Transverse colon (tissue), 4 donors: ENCODE measurements at places on chromosomes 7 and 10. TPM values are rescaled to one million over a fixed set of nuclear protein-coding genes. Genes with fewer than 3 reads are reported as not detected.

The PON1 gene
- total RNA-seq: not detected

GRCh38 chr10:17217631-17218232, 10.3 kb upstream of the VIM start:
- DNase-seq: no peak

DNA sequence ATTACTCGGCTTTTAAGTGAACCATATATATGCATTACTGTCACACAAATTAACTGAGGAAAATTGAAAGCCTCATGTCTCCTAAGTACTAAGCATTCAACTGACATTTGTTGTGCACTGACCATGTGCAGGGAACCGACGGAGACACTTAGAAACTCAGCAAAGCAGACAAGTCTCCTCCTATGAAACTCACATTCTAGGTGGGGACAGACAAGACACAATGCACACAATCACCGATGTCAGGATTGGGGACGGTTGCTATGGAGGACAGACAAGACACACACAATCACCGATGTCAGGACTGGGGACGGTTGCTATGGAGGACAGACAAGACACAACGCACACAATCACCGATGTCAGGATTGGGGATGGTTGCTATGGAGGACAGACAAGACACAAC, 134.0 kb downstream of the PTPRN2 start:
- no peak for DNase-seq

DNA sequence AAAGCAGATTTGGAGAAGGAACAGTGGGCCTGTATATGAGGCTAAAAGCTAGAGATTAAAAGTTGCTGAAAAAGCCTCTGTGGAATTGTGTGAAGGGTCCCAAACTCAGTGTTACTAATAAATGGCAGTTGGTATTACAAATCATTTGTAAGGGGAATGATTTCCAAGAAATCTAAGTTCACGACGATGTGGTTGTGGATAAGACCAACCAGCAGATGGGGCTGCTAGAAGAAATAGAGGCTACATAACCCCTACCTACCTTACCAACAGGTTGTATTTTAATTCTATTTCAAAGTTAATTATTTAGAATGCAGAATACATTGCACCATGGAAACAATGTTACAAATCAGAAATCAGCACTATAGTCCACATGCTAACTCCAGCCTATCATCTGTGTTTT, 377.1 kb downstream of the HPSE2 start:
- DNase-seq: no peak

DNA sequence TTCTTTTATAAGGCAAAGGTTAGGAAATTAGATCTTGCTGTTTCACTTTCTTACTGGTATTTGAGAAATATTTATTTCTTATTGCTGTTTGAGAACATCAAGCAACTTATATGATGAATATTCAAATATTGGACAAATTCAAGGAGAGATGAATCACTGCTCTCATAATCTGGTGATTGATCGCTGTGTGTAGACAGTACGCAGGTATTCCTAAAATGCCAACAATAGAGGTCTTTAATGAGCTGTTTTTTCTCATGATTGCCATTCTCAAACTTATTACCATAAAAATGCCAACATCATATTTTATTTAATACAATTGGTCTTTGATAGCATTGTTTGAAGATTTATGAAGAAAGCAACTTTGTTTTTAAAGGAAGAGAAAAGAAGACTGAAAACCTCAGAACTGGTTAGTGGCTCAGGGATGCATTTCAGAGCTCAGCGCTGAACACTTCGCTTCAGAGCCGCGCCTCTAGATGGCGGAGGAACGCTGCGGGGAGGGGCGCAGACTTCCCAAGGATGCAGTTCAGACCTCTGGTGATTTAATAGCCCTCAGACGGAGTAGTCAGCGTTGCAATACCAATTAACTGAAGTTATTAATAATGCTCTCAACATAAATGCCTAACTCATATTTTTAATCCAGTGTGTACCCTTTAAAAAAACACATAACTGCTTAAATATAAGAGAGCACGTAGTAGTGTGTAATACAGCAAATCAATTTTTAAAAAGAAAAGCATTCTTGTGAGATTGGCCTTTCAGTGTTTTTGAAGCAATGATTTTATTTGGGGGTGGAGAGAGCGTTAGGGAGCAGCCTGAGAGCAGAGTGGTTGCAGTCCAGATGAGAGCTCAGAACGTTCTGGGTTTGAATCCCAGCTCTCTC, 38.5 kb upstream of the STEAP4 start:
- peak; percentile 25 for DNase-seq

- DNase-seq: no peak
These were observed 43.8 kb downstream of the CYTH3 start for GRCh38 chr7:6228361-6229229.

The SPACDR gene
- total RNA-seq: not detected

- DNase-seq: peak; percentile 81
These were observed 50.0 kb upstream of the FAM20C start for GRCh38 chr7:142248-142941.

- DNase-seq: no peak
These were observed 56.0 kb downstream of the COL26A1 start for GRCh38 chr7:101418694-101419093.

GRCh38 chr7:84536271-84536870, 341.8 kb upstream of the SEMA3A start:
- no peak for DNase-seq

- DNase-seq: no peak
These were observed 106.6 kb downstream of the ADAM22 start for GRCh38 chr7:88040694-88041093.

- DNase-seq: no peak
These were observed 74.2 kb downstream of the RAB18 start for GRCh38 chr10:27578316-27578715.

The RNF148 gene
- total RNA-seq: 15.0 TPM

DNA sequence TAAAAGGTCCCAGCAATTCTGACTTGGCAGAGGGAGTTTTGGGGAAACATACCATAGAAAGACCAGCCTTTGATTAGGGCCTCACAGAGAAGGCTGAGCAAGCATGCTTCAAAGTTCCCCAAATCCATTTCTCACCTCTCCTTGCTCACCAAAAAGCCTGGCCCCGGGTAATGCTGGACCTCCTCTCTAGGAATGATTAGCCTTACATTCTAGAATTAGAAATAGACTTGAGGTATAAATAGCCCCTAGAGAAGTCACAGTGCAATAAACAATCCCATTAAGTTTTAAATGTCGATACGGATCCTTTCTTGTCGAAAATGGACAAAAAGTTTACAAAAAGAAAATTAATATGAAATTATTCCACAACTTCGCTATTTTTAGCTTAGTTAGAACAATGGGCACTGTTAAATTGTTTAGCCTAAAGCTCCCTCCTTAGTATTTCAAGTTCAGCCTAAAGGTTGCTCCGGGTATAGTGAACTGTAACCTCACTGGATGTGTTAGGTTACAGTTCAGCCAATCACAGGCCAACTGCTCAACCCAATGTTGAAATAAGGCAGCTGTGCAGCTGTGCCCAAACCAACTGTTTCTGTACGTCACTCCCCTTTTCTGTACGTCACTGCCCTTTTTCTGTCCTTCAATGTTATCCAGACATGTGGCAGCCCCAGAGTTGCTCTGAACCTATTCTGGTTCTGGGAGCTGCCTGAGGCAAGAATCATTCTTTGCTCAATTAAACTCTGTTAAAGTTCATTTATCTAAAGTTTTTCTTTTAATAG, 7.9 kb upstream of the GSDME start:
- no peak for DNase-seq

The DHTKD1 gene
- total RNA-seq: 8.6 TPM

The TWNK gene
- total RNA-seq: 12.7 TPM

DNA sequence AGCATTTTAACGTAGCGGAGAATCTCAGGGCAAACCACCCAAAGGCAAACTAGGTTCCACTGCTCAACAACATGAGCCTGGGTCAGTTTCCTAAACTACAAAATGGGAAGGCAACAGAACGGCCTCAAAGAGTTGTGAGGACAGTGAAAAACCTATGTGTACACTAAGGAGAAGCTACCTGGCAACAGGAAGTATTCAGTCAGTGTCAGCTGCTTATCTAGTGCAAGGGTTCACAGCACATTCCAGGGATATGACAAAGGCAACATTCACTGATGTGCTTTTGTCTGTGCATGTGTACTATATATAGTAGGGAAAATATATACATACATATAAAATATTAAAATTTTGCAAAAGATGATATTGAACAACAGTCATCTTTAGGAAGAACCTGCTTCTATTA, 17.2 kb downstream of the NUDCD3 start:
- DNase-seq: no peak

DNA sequence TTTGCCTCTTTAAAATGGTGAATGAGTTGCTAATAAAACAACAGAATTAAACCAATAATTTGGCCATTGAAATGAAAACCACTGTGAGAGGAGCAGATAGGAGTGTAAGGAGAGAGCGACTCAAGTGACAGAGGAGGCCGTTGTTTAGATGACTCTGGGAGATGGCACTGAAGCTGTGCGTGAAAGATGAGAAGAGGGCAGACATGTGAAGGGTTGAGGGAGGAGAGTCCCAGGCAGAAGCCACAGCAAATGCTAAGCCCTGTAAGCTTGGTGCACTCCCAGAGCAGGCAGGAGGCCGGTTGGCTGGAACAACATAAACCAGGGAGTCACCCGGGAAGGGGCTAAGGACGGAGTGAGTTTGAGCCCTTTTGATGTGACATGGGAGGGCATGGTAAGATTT, 814 bp upstream of the OPALIN start:
- no peak for DNase-seq

DNA sequence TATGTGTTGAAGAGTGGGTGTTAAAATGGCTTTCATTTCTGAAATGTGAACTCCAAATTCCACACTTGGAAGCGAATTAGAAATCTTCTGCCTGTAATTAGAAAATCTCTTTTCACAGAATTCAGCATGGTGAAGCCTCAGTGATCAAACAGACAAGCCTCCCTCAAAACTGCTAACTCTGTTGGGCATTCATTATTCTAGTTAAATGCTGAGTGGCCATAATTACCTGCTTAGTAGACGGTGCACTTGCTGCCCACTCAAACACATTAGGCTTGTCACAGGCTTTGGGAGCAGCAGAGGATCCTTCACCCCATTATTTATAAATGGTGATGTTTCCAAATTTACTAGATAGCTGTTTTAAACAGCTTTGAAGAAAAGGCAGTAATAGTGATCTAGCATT, 177.2 kb upstream of the PCLO start:
- no peak for DNase-seq

GRCh38 chr10:8056871-8057331, 2.4 kb downstream of the GATA3 start:
- DNase-seq: no peak

The SLC18A3 gene
- total RNA-seq: not detected

DNA sequence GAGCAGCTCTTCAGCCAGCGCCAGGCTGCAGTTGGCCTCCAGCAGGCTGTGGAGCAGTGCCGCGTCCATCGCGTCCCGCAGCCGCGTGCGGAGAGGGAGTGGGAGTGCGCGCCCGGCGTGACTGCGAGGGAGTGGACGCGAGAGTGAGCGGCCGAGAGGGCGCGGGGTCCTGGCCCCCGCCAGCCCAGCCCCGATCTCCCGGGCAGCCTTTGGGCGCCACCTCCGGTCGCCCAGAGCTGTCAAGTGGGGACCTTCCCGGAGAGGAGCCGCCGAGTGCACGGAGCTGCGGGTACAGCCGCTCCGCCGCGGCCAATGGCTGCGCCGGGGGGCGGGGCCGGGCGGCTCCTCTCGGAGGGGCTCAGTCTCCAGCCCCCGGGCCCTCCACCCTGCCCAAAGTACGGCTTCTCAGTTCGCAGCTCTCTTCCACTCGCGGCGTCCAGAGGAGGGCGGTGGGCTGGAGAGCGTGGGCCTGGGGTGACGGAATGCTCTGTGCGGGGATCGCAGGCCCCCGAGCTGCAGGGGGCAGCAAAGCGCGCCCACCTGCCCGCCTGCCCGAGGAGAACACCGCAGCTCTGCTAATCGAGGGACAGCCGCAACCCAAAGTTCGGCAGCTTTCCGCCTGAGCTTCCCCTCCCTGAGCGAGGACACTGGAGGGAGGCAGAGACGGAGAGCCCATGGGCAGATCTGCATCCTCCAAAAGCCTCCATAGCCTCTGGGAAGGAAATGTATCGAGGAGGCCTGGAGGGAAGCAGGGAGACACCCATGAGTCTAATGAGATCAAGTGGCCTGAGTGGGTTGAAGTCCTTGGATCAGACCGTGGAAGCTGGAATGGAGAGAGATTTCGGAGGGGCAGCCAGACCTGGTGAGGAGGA, at the start of gene CRHR2:
Gene CRHR2, minus strand, starts transcription at position 245 of the 872 bp plus-strand sequence. Its CDS starts 176 bp downstream, at position 69.
- DNase-seq: no peak

The TAS2R3 gene
- 7.5 TPM for total RNA-seq

The SDK1 gene
- total RNA-seq: 8.6 TPM

DNA sequence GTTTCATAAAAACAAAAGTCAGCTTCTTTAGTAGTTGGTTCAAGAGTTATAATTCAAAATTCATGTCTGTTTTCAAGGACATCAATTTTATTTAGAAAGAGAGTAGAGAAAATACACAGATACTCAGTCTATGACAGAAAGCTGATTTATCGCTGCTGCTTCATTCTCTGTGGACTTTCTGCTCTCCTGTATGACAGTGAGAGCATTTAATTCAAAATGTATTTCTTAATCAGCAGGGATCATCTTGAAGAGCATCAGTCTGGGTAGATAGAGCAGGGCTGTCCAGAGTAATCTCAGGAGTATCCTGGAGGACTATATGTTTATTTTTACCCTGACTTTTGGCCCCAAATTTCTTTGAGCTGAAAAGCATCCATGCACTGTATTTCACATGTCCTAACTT, 1676.7 kb downstream of the REEP3 start:
- DNase-seq: no peak

The FAM13C gene
- total RNA-seq: 6.0 TPM

DNA sequence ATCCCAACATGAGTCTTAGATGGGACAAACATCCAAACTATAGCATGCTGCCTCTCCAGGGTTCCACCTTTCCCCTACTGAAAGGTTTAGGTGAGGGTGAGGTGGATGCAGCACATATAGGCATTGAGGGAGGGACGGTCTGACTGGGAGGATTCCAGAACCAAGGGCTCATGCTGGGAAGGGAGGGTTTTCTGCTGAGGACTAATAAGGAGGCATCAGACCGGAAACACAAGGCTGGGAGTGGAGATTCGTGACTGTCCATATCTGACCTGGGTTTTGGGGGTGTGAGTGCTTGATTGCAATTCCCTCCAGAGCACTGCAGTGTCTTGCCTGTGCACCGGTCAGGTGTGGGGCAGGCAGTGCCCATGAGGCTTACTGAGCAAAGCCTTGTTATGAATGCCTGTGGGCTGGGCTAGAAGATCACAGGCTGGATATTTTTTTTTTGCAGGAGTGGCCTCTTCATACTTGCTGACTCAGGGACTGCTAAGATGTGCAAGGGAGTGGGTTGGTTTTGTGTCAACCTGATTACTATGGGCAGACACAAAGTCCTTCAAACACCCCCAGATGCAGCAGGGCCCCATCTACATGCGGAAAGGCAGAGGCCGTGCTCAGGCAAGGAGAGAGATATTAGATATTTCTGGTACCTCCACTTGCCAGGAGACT, 26.7 kb downstream of the DMBT1 start:
- no peak for DNase-seq
